CD8-positive, alpha-beta memory T cell (primary cell): ENCODE measurements at places on chromosomes 3 and 15. TPM values are rescaled to one million over a fixed set of nuclear protein-coding genes. Genes with fewer than 3 reads are reported as not detected.

GRCh38 chr15:77196381-77196780 lies 125.5 kb upstream of the TSPAN3 start:
- no peak for DNase-seq
- H3K27me3 ChIP-seq, result no peaks in the 10 kb centered on the region
- H3K4me1 ChIP-seq, result no peaks in the 10 kb centered on the region
- H3K27ac ChIP-seq, result no peak overlapping the region
- no peaks in the 10 kb centered on the region for H3K36me3 ChIP-seq

DNA sequence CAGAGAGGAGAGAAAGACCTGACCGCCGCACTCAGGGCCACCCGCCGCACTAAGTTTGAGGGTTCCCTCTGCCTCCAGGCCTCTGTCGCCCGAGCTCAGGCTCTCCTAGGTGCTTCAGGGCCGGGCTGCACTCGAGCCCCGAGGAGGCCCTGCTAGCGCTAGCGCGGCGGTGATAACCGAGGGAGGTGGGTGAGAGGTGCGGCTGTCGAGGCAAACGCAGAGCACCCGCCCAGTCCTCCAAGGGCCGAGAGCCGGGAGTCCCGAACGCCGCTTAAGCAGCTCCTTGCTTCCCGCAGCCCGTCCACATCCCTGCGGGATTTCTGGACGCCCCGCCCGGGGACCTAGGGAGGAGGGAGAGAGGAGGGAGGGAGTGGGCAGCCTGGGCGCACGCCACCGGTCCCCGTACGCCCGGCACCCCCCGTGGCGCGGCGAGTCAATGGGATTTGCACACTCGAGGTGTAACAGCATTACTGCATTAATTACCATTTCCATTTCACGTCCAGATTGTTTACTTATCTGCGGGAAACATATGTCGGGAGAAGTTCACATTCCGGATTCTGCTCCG lies 6.8 kb downstream of the SOX14 start:
- no peak overlapping the region for H3K27ac ChIP-seq
- peaks cover 17% of the 10 kb centered on the region for H3K27me3 ChIP-seq
- H3K4me1 ChIP-seq, result no peaks in the 10 kb centered on the region
- no peak for DNase-seq

SUSD5 gene
- total RNA-seq, result not detected

- no peak overlapping the region for H3K27ac ChIP-seq
- no peaks in the 10 kb centered on the region for H3K4me1 ChIP-seq
- no peaks in the 10 kb centered on the region for H3K27me3 ChIP-seq
- no peak overlapping the region for H3K4me3 ChIP-seq
- no peaks in the 10 kb centered on the region for H3K36me3 ChIP-seq
- no peak for DNase-seq
Observed at GRCh38 chr3:19485267-19485666, 337.0 kb downstream of the KCNH8 start.

ILDR1 gene
- not detected for total RNA-seq

GRCh38 chr15:41233367-41233771 lies 2.3 kb downstream of the CHP1 start:
- no peak overlapping the region for H3K4me3 ChIP-seq
- H3K27ac ChIP-seq, result no peak overlapping the region
- no peaks in the 10 kb centered on the region for H3K27me3 ChIP-seq

GRCh38 chr3:129003578-129004112 lies 2.5 kb downstream of the EFCC1 start:
- peaks cover 14% of the 10 kb centered on the region for H3K27me3 ChIP-seq
- H3K27ac ChIP-seq, result no peak overlapping the region
- no peak overlapping the region for H3K4me3 ChIP-seq
- H3K4me1 ChIP-seq, result peaks cover 16% of the 10 kb centered on the region

SCN5A gene
- total RNA-seq, result 0.47 TPM

DNA sequence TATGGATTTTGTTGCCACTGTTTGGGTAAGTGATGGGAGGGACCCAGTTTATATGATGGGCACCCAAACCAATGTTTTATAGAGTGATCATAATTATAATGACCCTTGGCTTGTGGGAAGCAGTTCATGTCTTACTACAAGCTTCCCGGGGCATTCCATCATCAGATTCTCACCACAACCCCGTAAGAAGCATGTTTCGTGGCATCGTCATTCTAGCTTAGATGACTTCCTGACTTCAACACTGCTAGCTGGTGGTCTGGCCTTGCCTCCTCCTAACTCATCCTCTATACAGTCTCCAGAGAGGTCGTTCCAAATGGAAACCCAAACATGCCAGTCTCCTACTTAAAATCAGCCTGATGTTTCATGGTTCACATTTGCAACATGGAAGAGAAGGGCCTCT lies 226.9 kb downstream of the ADAMTS9 start:
- H3K4me3 ChIP-seq, result no peak overlapping the region
- H3K4me1 ChIP-seq, result no peaks in the 10 kb centered on the region
- DNase-seq, result no peak

- no peak overlapping the region for H3K27ac ChIP-seq
- no peak overlapping the region for H3K4me3 ChIP-seq
- H3K36me3 ChIP-seq, result no peaks in the 10 kb centered on the region
- no peaks in the 10 kb centered on the region for H3K27me3 ChIP-seq
Observed at GRCh38 chr3:171743327-171744157, 66.7 kb downstream of the PLD1 start.

- H3K4me3 ChIP-seq, result no peak overlapping the region
- no peaks in the 10 kb centered on the region for H3K27me3 ChIP-seq
- H3K27ac ChIP-seq, result no peak overlapping the region
- H3K36me3 ChIP-seq, result no peaks in the 10 kb centered on the region
Observed at GRCh38 chr3:160127308-160127707, 97.9 kb upstream of the C3orf80 start.

- peaks cover 21% of the 10 kb centered on the region for H3K4me1 ChIP-seq
- no peaks in the 10 kb centered on the region for H3K27me3 ChIP-seq
Observed at GRCh38 chr3:171311784-171312183, 148.4 kb downstream of the TNIK start.

ACY1 gene
- 46.1 TPM for total RNA-seq

C2CD4B gene
- 0.13 TPM for total RNA-seq

GRCh38 chr3:147962408-147963164 lies 553.4 kb downstream of the ZIC1 start:
- no peak overlapping the region for H3K27ac ChIP-seq
- no peaks in the 10 kb centered on the region for H3K4me1 ChIP-seq
- H3K27me3 ChIP-seq, result no peaks in the 10 kb centered on the region
- H3K36me3 ChIP-seq, result no peaks in the 10 kb centered on the region

DNA sequence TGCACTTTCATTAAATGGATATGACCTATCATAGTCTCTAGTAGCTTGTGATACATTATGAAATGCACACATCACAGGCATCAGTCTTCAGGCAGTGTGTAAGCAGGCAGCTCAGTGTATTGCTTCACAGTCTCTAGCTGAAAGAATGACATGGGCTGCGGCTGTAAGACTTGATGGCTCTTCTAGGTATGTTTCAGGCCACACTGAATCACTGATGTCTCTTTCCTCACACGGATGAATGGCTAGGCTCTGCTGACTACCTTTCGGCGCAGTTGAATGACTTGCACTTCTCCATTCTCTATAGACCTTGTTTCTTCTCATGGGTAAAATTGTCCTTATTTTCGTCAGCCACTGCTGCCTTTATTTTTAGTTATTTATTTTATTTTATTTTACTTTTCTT lies 15.4 kb downstream of the APH1B start:
- H3K27ac ChIP-seq, result no peak overlapping the region
- no peaks in the 10 kb centered on the region for H3K27me3 ChIP-seq
- no peak for DNase-seq
- no peaks in the 10 kb centered on the region for H3K4me1 ChIP-seq
- H3K4me3 ChIP-seq, result no peak overlapping the region

- no peak overlapping the region for H3K4me3 ChIP-seq
- no peak overlapping the region for H3K27ac ChIP-seq
- no peaks in the 10 kb centered on the region for H3K4me1 ChIP-seq
- no peaks in the 10 kb centered on the region for H3K27me3 ChIP-seq
Observed at GRCh38 chr3:177571271-177571943, 374.1 kb upstream of the TBL1XR1 start.

DNA sequence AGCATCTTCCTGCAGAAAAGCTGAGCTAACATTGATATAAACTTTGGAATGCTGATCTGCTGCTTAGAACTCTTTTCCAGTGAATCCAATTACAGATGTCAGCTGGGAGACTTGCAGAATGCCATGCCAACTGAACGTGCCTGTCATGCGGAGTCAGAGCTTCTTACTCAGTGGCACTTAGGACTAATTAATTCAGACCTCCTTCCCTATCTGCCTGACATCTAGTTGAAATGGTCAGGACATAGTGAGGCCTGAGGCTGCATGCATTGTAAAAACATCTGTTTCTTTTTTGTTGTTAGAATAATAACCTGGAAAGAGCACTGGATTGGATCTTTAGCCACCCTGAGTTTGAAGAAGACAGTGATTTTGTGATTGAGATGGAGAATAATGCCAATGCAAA lies 112.6 kb downstream of the USP13 start:
- no peak for DNase-seq
- H3K27ac ChIP-seq, result no peak overlapping the region
- no peaks in the 10 kb centered on the region for H3K27me3 ChIP-seq
- H3K4me1 ChIP-seq, result no peaks in the 10 kb centered on the region

DNA sequence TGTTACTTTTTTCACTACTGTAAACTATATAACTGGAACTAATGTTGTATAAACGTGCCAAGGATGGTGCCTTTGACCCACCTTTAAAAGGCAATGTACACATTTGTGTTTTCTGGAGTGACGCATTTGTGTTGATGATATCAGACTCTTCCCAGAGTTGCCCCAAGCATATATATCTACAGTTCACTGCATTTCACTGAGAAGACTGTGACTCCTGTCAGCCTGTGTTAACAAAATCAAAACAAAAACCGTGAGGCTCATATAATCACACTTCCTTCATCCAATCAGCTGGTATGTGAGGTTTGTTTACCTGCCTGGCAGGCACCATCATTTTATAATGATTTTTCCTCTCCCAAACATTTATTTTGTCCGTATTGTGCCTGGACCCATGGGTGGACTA lies 117.6 kb upstream of the ROBO1 start:
- H3K4me3 ChIP-seq, result no peak overlapping the region
- no peaks in the 10 kb centered on the region for H3K4me1 ChIP-seq
- no peak overlapping the region for H3K27ac ChIP-seq
- no peaks in the 10 kb centered on the region for H3K36me3 ChIP-seq
- H3K27me3 ChIP-seq, result no peaks in the 10 kb centered on the region

DNA sequence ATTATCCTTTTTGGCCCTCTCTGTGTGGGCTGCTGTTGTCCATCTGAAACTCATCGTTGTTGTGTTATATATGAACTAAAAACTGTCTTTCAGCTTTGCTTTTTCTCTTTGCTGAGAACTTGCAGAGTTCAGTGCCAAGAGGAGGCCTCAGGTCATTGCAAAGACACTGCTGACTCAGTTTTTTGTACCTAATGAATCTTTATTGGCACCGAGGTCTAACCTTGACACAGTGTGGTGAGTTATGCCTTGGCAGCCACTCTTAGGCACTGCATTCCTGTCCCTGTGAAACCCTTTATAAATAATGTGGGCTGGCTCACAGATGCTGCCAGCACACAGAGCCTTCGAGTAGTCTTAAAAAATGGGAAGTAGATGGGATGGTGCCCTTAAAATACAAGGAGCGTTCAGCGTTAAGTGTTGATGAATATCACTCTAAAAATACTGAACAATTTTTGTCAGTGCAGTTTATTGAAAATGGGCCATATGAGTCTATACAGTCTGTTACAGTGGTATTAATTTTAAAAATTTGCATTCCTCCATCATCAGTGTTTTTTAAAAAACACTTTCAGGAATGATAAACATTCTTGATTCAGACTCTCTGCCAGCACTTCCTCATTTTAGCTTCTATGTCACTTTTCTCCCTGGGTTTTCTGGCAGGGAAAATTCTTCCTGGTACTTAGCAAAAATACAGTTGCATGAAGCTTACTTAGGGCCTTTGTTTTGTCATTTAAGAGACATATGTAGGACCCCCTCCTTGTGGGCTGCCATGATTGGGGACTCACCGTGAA lies 234.1 kb downstream of the CACNA2D3 start:
- H3K27me3 ChIP-seq, result no peaks in the 10 kb centered on the region
- no peak overlapping the region for H3K4me3 ChIP-seq
- no peaks in the 10 kb centered on the region for H3K4me1 ChIP-seq
- DNase-seq, result no peak
- H3K27ac ChIP-seq, result no peak overlapping the region

HTD2 gene
- total RNA-seq, result 14.6 TPM

GRCh38 chr3:12751571-12751970 lies 7.5 kb downstream of the TMEM40 start:
- no peak overlapping the region for H3K4me3 ChIP-seq
- no peaks in the 10 kb centered on the region for H3K27me3 ChIP-seq
- no peaks in the 10 kb centered on the region for H3K4me1 ChIP-seq
- no peak overlapping the region for H3K27ac ChIP-seq
- DNase-seq, result no peak

DNA sequence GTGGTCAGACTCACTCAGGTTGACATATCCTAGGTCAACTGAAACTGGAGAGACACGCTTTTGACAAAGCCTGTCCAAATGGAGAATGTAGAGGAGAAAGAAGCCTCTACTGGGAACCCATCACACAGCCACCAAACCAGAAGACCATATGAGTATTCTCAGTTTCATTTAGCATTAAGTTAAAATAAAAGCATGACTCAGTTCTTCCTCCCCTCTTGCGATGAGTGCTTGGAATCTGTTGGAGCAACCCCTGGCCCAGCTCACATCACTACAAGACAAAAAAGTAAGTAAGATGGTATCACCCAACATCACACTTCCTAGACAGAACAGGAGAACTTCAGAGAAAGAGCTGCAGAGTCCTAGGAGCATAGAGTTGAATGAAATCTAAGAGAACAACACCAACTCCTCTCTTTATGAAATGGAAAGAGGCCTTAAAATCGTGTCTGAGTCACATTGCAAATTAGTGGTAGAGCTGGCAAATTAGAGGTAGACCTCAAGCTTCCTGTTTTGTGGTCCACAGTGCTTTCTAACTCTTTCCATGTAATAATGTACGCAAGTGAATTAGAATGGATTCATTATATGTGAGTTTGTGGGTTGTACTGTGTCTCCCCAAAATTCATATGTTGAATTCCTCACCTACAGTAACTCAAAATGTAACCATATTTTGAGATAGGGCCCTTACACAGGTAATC lies 51.2 kb downstream of the FGF12 start:
- DNase-seq, result no peak
- H3K27me3 ChIP-seq, result no peaks in the 10 kb centered on the region
- H3K4me3 ChIP-seq, result no peak overlapping the region
- no peaks in the 10 kb centered on the region for H3K4me1 ChIP-seq
- no peak overlapping the region for H3K27ac ChIP-seq
- H3K36me3 ChIP-seq, result no peaks in the 10 kb centered on the region

- peak; percentile 34 for DNase-seq
- H3K27ac ChIP-seq, result peak overlapping the region; percentile 45
- peaks cover 90% of the 10 kb centered on the region for H3K4me1 ChIP-seq
Observed at GRCh38 chr15:64622410-64623260, 152.8 kb downstream of the RBPMS2 start.

SIDT1 gene
- total RNA-seq, result 16.6 TPM

GRCh38 chr3:140599496-140599895 lies 78.4 kb upstream of the TRIM42 start:
- H3K4me1 ChIP-seq, result no peaks in the 10 kb centered on the region
- H3K27me3 ChIP-seq, result no peaks in the 10 kb centered on the region
- no peaks in the 10 kb centered on the region for H3K36me3 ChIP-seq
- no peak overlapping the region for H3K4me3 ChIP-seq
- DNase-seq, result no peak

GRCh38 chr3:165194511-165195240 lies 1.5 kb downstream of the SLITRK3 start:
- H3K4me3 ChIP-seq, result no peak overlapping the region
- no peaks in the 10 kb centered on the region for H3K36me3 ChIP-seq
- peaks cover 5% of the 10 kb centered on the region for H3K27me3 ChIP-seq
- no peaks in the 10 kb centered on the region for H3K4me1 ChIP-seq
